ENCODE measurements at places on chromosomes 1 and 21. TPM values are rescaled to one million over a fixed set of nuclear protein-coding genes. Genes with fewer than 3 reads are reported as not detected.

The PROK1 gene
- total RNA-seq, result not detected

The PIK3R3 gene
- 34.5 TPM for total RNA-seq

The LAD1 gene
- total RNA-seq, result not detected

The HSPG2 gene
- 163 TPM for total RNA-seq

The SLAMF9 gene
- 0.89 TPM for total RNA-seq

The ARHGEF16 gene
- total RNA-seq, result 1.4 TPM

The LPAR3 gene
- 0.63 TPM for total RNA-seq

The LMOD1 gene
- 16.2 TPM for total RNA-seq

The LCE2A gene
- not detected for total RNA-seq

The FAM131C gene
- 0.47 TPM for total RNA-seq

The DNAH14 gene
- total RNA-seq, result 1.9 TPM

The TIE1 gene
- 57.8 TPM for total RNA-seq

The MEF2D gene
- 61.0 TPM for total RNA-seq

The MARK1 gene
- total RNA-seq, result 2.1 TPM

The SELENBP1 gene
- total RNA-seq, result 82.5 TPM

The ASB17 gene
- total RNA-seq, result not detected

The PMF1 gene
- 52.2 TPM for total RNA-seq

The SLAMF1 gene
- total RNA-seq, result 15.5 TPM

The ALX3 gene
- total RNA-seq, result not detected

The PRAMEF12 gene
- not detected for total RNA-seq

The OR2AK2 gene
- total RNA-seq, result 0.49 TPM

The MAP1LC3C gene
- total RNA-seq, result not detected

The SPATA21 gene
- total RNA-seq, result not detected

The OR10Z1 gene
- total RNA-seq, result not detected

The PCP4 gene
- total RNA-seq, result not detected

The NBPF4 gene
- total RNA-seq, result not detected

The MACO1 gene
- 16.9 TPM for total RNA-seq

The ZYG11A gene
- total RNA-seq, result 0.34 TPM

The ANGPTL3 gene
- not detected for total RNA-seq

The GJA4 gene
- total RNA-seq, result 7.6 TPM

The ADORA3 gene
- total RNA-seq, result 11.2 TPM

The AGBL4 gene
- total RNA-seq, result 1.3 TPM

The PAPPA2 gene
- total RNA-seq, result 0.09 TPM

The MX1 gene
- 118 TPM for total RNA-seq

The PTPRC gene
- total RNA-seq, result 439 TPM

Measured in spleen (tissue), 13 donors.